ENCODE measurements at places on chromosomes 5 and 9.

GRCh38 chr9:19101203-19101602 is 1.5 kb downstream of the HAUS6 start:
- DNase-seq = no peak

GRCh38 chr5:114101153-114101552 is 260.7 kb upstream of the KCNN2 start:
- no peak for DNase-seq

DNA sequence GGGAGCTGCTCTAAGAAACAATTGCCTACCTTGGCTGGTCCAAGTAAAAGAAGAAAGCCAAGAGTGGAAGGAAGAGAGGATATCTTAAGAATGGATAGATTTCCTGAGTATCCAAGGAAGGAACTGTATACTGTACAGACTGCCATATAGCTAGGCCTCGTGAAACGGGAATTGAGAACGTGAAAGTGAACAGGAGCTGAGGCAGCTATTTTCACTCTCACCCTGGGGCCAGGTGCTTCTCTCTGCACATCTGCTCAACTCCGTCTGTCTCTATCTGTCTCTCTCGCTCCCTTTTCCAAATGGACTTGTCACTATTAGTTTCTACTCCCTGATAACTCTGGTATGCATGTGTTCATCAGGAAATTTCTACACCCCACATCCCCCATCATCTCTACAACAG is 35.9 kb upstream of the TESK1 start:
- DNase-seq = no peak

DNA sequence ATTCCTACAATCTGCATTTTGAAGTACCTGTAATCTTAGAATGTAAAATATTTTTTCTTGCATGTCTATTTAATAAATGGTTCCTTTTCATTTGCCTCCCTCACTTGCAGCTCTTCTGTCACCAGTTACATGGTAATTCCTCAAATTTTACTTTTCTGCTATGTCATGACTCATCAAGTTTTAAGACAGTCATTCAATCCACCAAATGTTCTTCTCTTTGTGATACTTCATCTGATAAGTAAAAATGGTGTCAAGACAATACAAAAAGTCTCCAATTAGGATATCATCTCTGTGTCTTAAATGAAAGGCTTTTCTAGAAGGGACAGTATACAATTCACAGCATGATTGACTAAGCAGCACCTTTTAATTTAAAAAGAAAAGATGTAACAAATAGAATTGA is 104.9 kb upstream of the FTMT start:
- no peak for DNase-seq

GRCh38 chr5:174723315-174723978 is 935 bp upstream of the MSX2 start:
- DNase-seq = no peak

DNA sequence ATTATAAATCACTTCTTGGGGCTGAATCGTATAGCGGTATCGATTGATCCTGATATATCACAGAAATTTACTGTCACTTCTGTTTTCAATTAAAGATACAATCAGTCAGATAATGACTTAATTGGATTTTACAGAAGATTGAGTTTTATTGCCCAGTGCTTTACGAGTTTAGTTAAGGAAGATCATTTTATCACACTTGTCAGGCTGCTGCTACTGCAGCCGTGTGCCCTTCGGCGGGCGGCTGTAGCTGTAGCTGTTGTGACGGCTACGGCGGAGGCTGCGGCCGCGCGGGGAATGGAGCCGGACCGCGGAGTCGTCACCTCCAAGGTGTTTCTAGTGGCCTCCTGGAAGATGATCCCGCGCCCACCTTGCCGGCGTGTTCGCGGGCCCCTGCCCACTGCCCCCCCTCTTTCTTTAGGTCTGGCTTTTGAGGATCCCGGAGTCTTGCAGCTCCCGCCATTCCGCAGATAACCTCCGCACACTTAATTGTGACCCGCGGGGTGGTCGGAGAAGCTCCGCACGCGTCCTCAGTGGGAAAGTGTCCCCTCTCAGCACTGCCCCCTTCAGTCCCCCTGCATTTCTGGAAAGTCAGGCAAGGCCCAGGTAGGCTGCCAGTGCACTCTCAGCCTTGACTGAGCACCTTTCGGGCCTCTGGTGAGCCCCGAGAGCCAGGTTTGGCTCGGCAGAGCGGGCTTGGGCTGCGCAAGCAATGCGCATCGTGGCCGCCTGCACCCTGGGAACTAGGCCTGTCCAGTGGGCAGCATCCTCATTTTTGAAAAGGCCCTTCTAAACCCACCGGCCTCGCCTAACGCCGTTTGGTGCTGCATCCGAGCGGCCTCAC is 6.9 kb upstream of the DMRT3 start:
- no peak for DNase-seq

Measured in CD4-positive, alpha-beta T cell treated with Interleukin-4 for 1 hour (primary cell).